ENCODE measurements at places on chromosomes 7 and 10. TPM values are rescaled to one million over a fixed set of nuclear protein-coding genes. Genes with fewer than 3 reads are reported as not detected.

Gene SPDYE8
- total RNA-seq: not detected

Gene TDRD1
- total RNA-seq: 3.8 TPM

Gene CALN1
- total RNA-seq: not detected

Gene CYP2W1
- total RNA-seq: not detected

Gene UTF1
- total RNA-seq: not detected

- no peak for DNase-seq
Observed at GRCh38 chr10:14114791-14115190, 215.9 kb downstream of the FRMD4A start.

- no peak for DNase-seq
Observed at GRCh38 chr10:121886181-121886580, 41.6 kb downstream of the ATE1 start.

DNA sequence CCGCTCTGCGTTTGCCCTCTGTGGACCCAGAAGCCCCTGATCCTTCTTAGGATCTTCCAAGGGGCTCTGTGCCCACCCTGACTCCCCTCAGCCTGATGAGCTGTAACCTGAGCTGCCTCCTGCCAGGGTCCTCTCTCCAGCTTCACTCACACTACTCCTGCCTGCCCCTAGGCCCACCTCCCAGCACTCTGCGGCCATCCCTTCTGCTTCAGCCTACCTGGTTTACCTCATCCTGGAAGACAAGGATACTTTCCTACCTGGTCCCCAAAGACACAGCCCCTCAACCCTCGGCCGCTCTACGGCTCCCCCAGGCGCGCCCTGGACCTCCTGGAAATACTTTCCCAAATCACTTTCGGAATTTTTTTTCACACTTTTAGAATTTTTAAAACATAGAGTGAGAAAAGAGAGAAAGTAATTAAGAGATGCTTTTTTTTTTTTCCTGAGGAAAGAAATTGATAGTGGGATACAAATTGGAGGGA, 6.4 kb upstream of the ZNF862 start:
- DNase-seq: no peak

DNA sequence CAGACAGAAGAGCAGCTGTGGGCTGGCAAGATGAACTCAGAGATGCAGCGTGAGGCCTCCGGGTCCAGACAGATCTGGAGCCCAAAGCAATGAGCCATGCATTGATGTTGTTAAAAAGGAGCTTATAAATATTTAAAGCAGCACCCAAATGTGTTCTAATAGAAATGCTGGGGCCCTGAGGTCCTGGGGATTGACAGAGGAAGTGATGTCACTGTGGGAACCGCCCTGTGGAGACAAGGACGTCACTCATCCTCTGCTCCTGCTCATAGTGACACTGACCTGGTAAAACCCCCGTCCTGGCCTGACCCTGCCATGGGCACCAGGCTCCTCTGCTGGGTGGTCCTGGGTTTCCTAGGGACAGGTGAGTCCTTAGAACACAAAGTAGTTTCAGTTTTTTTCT, 197.0 kb upstream of the PRSS58 start:
- DNase-seq: no peak

DNA sequence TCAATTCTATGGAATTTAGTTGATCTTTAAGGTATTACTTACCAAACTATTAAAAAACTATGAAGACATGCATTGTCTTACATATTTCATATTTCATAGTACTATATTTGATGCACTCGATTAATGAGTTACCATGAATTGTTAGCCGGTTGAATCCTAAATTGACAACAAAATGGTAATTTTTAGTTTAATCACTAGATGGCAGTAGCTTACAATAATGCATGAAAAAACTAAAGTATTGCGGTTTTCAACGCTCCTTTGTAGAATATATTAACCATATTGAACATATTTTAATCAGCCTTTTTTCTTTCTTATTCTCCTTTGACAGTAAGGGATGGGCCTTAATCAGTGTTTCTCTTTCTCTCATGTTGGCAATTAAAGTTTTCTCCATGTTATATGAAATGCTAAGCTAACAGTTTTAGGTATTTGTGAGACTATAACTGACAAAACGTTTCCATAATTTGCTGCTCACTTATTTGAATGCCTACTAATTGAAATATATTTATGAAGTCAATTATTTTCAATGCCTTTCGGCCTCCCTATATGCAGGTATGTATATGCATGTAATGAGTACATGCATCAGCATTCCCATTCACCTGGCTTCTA, 48.5 kb upstream of the ARL4A start:
- no peak for DNase-seq

- no peak for DNase-seq
Observed at GRCh38 chr7:54880326-54880989, 121.4 kb upstream of the SEC61G start.

GRCh38 chr7:106659166-106659962, 1.6 kb downstream of the CCDC71L start:
- no peak for DNase-seq

DNA sequence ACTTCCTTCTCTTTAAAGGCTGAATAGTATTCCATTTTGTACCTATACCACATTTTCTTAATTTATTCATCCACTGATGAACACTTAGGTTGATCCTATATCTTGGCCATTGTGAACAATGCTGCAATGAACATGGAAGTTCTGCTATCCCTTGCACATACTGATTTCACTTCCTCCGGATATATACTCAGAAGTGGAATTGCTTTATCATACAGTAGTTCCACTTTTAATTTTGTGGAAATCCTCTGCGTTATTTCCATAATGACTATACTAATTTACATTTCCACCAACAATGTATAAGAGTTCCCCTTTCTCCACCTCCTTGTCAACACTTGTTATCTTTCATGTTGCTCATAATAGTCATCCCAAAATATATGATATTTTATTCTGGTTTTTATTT, 312.6 kb downstream of the PLXDC2 start:
- DNase-seq: no peak

- DNase-seq: peak; percentile 62
Observed at GRCh38 chr7:74365322-74366022, 76.3 kb downstream of the CLIP2 start.

GRCh38 chr7:6646465-6646864, 9.3 kb downstream of the ZNF316 start:
- no peak for DNase-seq

DNA sequence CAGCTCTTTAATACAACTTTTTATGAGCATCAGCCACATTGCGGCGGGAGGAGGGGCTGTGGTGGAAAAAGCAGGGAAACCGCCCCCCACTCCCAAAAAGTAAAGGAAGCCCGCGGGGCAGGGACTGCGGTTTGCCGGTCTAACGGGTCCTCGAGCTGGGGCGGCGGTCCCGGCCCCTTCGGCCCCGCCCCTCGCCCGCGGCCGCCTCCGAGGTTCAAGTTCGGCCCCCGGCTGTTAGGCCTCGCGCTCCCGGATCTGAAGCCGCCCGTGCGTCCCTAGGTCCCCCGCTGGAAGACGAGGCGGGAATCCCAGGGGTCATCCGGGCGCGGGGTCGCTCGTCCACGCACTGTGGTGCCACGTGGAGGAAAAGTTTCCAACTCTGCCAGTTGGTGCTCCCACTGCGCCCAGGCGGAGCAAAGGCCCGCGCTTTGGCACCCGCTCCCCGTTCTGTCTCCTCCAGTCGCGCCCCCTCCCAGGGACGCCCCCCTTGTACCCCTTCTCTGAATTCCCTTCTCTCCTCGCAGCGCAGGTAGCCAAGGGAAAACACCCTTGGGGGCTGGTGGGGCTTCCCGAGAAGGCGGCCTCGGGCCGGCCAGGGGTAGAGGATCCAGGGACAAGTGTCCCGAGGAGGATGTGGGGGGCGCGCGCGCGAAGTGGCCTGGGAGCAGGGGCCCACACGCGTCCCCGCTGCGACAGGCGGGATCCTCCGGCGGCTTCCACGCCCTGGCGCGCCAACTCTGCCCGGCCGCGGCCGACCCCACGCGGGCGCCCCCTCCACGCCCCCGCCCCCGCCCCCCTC, 798 bp upstream of the AUTS2 start:
- DNase-seq: peak; percentile 76

DNA sequence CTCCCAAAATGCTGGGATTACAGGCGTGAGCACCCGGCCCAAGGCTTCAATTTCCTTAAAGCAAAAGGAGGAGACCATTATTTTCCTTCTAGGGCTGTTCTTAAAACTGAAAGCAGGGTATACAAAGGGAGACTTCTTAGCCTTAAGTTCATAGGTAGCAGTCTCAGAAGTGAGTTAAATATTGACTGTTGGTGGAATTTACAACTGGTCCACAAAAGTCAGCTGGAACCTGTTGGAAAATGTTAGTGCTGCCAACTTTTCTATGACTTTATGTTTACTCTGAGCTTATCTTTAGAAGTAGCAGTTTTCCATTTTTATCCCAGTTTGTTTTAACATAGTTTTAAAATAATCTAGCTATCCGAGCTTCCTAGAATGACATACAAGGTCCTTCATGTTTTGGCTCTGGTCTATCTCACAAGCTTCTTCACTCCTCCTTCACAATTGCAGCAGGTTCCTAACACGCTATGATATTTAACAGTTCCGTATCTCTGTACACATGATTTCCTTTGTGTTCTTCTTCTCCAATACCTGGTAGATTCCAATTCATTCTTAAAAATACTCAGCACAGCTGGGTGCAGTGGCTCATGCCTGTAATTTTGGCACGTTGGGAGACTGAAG, 3.3 kb downstream of the SLC26A3 start:
- no peak for DNase-seq

- DNase-seq: no peak
Observed at GRCh38 chr10:133245439-133246235, 8.0 kb downstream of the VENTX start.

DNA sequence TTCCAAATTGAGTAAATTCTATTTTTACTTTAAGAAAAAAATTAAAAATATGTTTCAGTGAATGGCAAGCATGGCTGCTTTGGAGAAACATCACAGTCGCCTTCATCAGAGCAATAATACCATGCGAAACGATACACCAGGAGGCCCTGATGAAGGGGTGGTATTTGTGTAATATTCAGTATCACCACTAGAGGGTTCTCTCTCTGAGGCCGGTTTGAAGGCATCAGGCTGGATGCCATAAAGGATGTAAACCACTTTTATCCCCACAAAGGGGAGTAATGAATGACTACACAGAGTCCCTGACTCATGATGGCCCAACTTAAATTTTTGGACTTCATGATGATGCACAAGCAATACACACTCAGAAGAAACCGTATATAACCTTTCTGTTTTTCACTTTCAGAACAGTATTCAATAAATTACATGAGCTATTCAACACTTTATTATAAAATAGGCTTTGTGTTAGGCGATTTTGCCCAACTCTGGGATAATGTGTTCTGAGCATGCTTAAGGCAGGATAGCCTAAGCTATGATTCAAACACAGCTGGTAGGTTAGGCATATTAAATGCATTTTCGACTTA, 95.5 kb downstream of the PPP1R17 start:
- no peak for DNase-seq

- no peak for DNase-seq
Observed at GRCh38 chr7:149633976-149634945, 136.7 kb upstream of the ZNF746 start.

- DNase-seq: no peak
Observed at GRCh38 chr10:45353186-45353585, 20.8 kb upstream of the ALOX5 start.

DNA sequence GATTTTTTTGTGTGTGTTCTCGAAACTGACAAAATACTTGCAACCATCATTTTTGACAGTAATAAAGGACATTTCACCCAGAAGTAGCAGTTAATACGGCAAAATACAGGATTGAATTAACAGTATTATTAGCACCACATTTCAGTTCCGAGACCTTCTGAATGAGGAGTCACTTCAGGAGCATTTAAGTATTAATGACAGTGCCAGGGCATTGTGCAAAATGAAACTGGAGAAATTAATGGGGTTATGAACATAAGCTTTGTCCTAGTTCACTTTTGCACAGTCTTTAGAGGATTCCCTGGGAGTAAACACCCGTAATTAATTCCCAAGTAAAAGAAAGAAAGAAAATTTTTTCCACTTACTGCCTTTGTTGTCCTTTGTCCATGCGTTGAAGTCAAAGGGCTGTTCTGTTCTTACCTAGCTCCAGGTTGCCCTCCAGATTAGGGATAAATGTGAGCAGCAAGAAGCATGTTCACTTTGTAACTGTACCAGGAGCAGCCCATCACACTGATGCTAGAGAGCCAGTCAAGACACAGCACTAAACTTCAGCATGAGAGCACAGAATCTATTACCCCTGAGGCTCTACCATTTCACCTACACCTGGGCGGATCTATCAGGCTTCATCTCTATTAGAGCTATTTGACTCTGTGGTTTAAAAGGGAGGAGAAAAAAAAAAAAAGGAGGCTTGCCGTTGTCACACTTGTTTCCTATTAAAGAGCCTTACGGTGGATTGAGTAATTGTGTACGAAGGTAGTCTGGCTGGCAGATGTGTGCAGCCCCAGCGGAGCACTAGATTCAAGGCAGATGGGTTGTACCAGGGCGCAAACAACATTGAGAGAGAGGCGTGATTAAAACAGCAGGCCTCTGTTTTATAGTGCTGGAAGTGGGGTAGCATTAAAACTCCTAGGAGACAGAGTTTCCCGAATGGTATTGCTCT, 297.8 kb upstream of the SEMA3A start:
- DNase-seq: no peak

DNA sequence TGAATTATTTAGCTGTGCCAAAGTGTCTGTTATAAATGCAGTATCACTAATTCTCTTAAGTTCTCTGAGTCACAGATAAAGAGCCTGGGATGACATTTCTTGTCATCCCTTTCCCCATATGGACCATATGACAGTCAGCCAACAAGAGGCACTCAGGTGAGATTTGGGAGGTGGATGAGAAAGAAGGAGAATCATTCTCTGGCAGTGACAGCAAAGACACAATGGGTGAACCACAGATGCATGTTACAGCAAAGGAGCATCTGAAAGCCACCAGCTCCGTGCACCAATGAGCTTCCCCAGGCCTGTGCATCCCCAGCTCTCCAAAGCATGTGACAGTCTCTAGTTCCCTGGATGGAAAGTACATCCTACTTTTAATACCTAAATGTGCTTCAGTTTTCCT, 10.8 kb downstream of the GIMAP6 start:
- no peak for DNase-seq

- no peak for DNase-seq
Observed at GRCh38 chr10:123262456-123262855, 108.3 kb downstream of the BUB3 start.

GRCh38 chr7:72781161-72781560, 46.8 kb downstream of the TYW1B start:
- DNase-seq: no peak

DNA sequence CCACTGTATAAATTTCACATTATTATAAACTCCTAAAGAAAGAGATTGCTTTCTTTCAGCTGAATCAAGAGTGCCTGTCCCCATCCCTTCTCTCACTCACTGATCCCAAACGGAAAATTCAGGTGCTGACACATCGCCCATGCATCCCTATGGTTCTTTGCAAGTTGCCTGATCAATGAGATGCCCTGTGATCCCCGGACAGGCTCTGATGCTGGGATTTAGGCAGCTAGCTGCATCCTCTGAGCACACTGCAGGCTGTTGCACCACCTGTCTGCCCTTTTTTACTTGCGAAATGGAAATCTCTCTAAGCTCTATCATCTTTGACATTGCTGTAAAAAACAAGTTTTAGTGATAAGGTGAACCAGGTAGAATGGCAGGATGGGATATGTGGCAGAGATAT, 456.5 kb downstream of the GATA3 start:
- DNase-seq: no peak

Measured in heart left ventricle (tissue), 16 donors.